Activated CD4-positive, alpha-beta T cell treated with anti-CD3 and anti-CD28 coated beads, Interleukin-2, amount 10 ng/mL, durations not matched to agents 7 days and 5 days (primary cell): ENCODE measurements at places on chromosomes 16 and 17. TPM values are rescaled to one million over a fixed set of nuclear protein-coding genes. Genes with fewer than 3 reads are reported as not detected.
A peak's percentile ranks its signal among the peaks of the same experiment; 100 is the strongest.

The ATP2A3 gene
- total RNA-seq: 294 TPM

The SLC6A2 gene
- total RNA-seq: not detected

DNA sequence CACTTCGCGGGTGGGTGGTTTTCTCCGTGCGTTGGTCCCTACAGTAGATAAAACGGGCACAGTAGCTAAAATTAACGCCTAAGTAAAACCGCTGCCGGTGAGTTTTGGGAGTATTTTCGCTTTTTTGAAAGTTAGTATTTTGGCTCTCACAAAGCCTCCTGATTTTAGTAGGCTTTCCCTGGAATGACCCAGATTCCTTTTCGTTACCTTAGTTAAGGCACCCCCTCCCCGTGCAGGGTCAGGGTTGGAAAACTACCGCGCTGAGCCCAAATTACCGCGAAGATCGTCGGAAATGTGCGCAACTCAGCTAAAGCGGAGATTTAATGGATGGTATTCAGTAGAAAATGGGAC is 28.3 kb upstream of the ST6GALNAC1 start:
- H3K4me3 ChIP-seq: peak overlapping the region; percentile 92
- no peak for DNase-seq
- peaks cover 39% of the 10 kb centered on the region for H3K4me1 ChIP-seq
- peaks cover 3% of the 10 kb centered on the region for H3K36me3 ChIP-seq
- peak overlapping the region; percentile 97 for H3K27ac ChIP-seq
- H3K27me3 ChIP-seq: peaks cover 2% of the 10 kb centered on the region

DNA sequence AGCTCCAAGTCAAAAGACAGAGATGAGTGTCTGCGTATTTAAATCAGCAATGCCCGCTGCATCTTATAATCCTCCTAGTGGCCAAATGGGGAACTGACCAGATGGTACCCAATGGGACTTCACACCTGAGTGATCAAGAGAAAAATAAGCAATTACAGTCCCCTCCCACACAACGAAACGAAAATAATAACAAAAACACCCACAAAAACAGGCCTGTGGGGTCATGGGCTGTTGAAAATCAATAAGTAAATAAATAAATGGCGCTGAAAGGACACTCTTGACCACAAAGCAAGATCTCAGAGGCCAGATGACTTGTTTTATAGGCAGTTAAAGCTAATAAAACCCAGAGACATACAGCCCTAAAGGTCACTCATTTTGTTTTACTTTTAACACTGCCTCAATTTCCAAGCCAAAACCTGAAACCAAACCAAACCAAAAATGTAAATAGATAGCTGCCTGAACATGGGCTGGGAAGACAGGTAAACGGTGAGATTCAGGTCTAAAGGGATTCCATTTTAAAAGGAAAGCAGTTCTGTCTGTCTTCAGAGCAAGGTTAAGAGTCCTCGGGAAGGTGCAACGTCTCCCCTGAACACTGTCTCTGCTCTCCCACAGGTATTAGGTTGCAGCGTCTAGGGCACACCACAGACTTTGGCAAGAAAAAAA is 1.3 kb downstream of the ZNF821 start:
- peaks cover 15% of the 10 kb centered on the region for H3K27me3 ChIP-seq
- peaks cover 22% of the 10 kb centered on the region for H3K36me3 ChIP-seq
- DNase-seq: peak; percentile 88

DNA sequence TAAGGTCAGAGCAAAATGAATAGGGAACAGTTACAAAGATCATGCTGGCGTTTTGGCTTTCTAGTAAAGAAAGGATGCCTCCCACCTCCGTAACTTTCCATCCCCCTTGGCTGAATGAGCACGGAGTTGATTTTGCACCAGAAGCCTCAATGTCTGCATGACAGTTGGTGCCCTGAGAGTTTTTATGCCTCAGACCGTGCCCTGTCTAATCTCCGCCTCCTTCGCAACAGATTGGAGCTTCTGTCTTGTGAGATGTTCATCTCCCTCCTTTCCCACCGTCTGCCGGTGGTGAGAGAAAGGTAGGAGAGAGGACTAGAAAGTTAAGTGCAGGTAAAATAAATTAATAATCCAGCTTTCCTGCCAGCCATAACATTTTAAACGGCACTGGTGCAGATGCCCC is 1.9 kb downstream of the HS3ST4 start:
- no peaks in the 10 kb centered on the region for H3K36me3 ChIP-seq
- H3K27me3 ChIP-seq: peaks cover 62% of the 10 kb centered on the region
- DNase-seq: no peak
- H3K4me1 ChIP-seq: peaks cover 4% of the 10 kb centered on the region

- no peaks in the 10 kb centered on the region for H3K36me3 ChIP-seq
- peaks cover 21% of the 10 kb centered on the region for H3K4me1 ChIP-seq
- H3K27ac ChIP-seq: no peak overlapping the region
- no peak overlapping the region for H3K4me3 ChIP-seq
Measured at GRCh38 chr16:31413381-31413780, 14.8 kb downstream of the COX6A2 start.

- peaks cover 32% of the 10 kb centered on the region for H3K4me1 ChIP-seq
- H3K27me3 ChIP-seq: no peaks in the 10 kb centered on the region
- H3K36me3 ChIP-seq: peaks cover 75% of the 10 kb centered on the region
- peak overlapping the region; percentile 54 for H3K4me3 ChIP-seq
- H3K27ac ChIP-seq: peak overlapping the region; percentile 79
- DNase-seq: peak; percentile 56
Measured at GRCh38 chr17:35460354-35460851, 11.8 kb upstream of the SLFN13 start.

DNA sequence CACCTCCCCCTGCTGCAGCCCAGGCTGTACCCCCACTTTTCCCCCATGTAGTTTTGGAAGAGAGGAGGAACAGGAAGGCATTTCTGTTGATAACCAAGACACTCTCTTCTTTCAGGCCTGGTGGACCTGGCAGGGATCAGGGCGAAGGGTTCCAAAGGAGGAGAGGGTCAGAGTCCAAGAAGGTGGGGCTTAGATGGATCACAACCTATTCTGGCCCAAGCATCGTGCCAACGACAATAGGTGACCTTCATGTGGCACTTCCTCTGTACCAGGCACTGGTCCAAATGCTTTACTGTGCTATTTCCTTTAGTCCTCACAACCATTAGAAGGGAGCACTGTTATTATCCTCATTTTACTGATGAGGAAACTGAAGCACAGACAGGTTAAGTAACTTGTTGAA is 84.3 kb downstream of the TMEM132E start:
- H3K4me1 ChIP-seq: peaks cover 4% of the 10 kb centered on the region
- no peak for DNase-seq

DNA sequence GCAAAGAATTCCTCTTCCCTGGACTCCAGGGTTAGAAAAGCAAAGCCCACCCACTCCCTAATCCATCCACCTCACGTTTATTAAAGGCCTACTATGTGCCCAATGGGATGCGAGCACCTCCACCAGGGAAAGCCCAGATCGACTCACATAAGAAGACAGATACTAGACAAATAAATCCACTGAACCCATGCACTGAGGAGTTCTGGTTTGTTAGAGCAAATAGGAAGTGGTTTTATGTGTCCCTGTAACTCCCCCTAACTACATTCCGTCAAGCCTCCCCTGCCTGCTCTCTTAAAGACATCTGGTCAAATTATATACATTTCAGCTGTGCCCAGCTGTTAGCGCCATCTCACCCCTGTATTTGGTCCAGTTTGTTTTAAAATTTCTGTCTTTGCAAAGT is 218.5 kb upstream of the RPL38 start:
- peaks cover 11% of the 10 kb centered on the region for H3K4me1 ChIP-seq
- no peaks in the 10 kb centered on the region for H3K36me3 ChIP-seq
- no peak overlapping the region for H3K27ac ChIP-seq
- DNase-seq: no peak
